ENCODE measurements at places on chromosomes 1 and 21.

DNA sequence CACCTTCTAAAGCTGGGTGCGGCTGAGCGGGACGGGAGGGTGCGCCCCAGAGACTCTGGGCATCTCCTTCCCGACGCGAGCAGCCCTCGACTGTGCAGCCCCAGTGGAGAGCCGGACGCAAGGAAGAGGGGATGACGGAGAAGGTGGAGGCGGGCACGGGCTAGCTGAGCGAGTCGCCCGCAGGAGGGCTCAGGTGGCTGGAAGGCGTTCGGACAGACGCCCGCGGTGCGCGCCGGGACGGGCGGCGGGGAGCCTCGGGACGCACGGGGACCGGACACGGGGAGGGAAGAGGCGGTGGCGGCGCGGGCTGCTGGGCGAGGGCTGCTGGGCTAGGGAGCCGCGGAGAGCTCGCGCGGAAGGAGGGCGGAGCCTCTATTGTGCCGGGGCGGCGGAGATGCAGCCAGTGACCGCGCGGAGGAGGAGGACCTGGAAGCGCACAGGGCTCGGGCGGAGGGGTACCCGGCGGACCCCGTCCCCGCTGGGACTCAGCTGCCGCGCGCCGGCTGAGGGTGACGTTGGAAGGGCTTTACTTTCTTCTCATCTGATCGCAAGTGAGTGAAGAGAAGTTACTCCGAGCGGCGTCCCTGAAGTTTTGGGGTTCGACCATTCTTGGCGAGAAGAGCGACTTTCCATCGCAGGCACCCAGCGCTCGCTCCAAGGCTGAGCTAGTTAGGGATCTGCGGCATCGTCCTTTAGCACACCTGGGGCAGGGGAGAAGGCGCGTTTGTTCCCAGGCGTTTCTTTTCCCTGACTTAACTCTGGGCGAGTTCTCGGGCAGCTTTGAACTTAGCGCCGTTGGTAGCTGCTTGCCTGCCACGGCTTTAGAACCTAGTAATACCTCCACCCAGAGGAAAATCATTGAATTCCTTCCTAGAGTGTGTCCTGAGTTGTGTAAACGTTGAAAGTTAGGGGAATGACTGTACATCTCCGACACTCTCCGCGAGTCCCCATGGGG lies at the start of gene OLFML2B:
OLFML2B (minus strand) TSS at position 323 of the 955 bp plus-strand sequence. CDS start 439 bp downstream, outside the sequence.
- peak; percentile 22 for DNase-seq

GRCh38 chr1:1118011-1118875 lies 2.4 kb upstream of the C1orf159 start:
- DNase-seq = no peak

GRCh38 chr1:167456524-167456923 lies 61.8 kb downstream of the CD247 start:
- no peak for DNase-seq

- DNase-seq = no peak
Observed at GRCh38 chr1:220655509-220655908, 34.7 kb upstream of the C1orf115 start.

GRCh38 chr1:232951180-232951579 lies 769 bp downstream of the NTPCR start:
- DNase-seq = no peak

DNA sequence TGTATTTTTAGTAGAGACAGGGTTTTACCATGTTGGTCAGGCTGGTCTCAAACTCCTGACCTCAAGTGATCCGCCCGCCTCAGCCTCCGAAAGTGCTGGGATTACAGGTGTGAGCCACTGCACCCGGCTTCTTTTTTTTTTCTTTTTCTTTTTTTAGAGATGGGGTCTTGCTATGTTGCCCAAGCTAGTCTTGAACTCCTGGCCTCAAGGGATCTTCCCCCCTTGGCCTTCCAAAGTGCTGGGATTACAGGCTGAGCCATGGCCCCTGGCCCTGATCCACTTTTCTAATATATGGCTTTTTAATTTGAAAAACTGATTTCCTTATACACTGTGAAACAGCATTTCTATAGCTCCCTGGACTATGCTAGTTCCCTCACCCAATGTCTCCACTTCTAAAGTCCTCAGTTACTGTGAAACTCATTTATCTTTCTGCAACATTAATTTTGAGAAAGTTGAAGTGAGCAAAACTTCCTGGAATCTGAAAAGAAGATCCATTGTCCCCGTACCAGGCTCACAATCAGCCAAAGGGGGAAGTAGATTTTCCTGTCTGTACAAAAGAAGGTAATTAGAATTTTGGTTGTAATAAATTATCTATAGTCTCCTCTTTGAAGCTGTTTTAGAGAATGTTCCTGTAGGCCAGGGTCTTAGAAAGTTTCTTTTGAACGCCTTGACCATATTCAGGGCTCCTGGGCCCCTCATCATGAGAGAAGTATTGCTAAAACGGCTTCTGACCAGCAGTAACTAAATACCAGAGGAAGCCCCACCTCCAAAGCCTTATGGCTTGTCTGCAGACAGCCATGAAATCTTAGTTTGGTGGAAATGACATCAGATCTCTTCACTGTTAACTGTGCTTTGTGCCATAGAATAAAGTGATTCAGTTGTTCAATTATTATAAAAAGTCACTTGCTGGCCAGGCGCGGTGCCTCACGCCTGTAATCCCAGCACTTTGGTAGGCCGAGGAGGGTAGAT lies 34.9 kb downstream of the DEGS1 start:
- no peak for DNase-seq

- no peak for DNase-seq
Observed at GRCh38 chr1:104706631-104707147, 957.0 kb downstream of the AMY1C start.

DNA sequence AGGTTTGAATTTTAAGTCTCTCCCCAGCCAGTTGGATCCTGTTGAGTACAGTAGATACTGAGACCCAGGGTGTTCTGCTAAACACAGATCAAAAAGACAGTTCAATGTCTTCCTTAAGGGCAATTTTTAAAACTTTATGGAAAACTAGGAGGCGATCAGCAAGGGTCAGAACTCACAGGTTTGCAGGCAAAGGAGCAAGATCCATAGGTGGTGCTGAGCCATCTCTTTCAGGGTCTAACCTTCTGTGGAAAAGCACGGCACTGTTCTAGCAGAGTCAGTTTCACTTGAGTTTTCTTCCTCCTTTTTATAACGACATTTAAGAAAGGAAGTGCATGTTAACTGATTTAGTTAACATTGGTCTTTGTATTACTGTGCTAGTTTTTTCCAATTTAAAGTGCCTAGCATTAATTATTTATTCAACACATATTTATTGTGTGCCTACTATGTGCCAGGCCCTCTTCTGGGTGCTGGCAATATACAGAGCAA lies at the start of gene CD84:
CD84 (minus strand) TSS at position 281 of the 486 bp plus-strand sequence; CDS start at position 222, 59 bp downstream.
- no peak for DNase-seq

GRCh38 chr1:234607109-234608024 lies 2.6 kb downstream of the IRF2BP2 start:
- DNase-seq = no peak

- DNase-seq = no peak
Observed at GRCh38 chr1:86649618-86650017, 54.8 kb upstream of the SH3GLB1 start.

DNA sequence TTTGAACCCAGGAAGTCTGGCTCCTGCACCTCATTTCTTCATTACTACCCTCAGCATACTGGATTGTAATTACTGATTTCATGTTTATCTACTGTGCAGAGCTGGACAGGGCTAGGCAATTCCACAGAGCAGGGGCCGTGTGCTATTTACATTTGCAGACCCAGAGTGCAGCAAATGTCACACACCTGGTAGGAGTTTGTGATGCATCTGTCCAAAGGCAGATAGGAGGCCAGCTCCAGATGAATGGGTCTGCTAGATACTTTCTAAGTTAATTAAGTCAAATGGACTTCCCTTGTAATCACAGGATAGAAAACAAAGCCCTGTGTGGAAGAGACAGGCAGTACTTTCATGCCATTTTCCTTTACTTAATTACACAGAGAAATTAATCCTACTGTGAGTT lies 46.2 kb downstream of the PGBD5 start:
- DNase-seq = no peak

DNA sequence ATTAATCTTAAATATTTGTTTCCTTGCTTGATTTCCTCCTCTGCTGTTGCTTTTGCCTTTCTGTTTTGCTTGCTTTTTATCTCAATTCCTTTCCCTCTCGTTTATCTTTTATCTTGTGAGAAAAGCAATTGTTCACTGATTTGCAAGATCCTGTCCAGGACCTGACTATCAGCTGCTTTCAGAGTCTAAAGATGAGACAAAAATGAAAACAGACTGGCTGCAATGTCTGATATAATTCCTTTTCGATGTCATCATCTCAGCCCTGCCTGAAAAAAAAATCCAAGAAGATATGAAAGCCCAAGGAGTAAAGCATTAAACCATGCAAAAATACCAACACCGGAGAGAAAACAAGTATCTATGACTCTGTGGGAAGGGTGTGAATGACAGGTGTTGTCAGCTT lies 225.5 kb downstream of the PATJ start:
- no peak for DNase-seq

DNA sequence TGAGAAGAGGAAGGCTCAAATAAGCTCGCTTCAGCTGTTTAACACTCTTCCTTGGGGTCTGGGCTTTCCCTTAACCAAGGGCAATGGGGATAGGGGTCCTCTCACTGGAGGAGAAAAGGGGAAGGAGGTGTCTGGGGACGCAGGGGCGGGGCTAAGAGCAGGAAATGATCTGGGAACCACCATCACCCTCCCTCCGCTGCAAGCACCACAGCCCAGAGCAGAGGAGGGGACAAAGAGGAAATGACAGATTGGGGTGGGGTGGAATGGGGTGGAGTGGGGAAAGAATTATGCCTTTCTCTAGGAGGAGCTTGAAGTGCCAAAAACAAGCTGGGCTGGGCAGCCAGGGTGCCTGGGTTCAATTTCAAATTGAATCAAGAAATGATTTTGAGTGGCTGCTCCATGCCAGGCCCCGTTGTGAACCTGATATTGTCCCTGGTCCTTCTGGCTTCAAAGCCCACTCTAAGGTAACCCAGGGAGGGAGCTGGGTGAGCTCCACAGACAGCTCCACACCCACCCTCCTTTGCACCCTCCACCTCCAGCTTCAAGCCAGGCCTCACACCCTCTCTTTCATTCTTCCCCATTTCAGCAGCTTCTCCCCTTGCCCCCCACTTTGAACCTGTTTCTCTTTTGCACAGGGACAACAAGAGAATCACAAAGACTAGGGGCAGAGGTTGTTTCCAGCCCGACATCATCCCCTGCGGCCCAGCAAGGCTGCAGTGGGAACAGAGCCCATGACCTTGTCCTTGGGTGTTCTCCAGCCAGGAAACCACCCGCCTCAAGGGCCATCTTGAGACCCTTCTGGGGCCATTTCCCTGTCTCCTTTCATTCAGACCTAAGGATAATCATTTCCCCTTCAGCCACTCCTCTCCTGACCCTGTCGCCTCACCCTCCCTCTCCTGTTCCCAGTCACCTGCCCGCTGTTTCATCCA lies 1.1 kb downstream of the ARHGAP30 start:
- peak; percentile 71 for DNase-seq

DNA sequence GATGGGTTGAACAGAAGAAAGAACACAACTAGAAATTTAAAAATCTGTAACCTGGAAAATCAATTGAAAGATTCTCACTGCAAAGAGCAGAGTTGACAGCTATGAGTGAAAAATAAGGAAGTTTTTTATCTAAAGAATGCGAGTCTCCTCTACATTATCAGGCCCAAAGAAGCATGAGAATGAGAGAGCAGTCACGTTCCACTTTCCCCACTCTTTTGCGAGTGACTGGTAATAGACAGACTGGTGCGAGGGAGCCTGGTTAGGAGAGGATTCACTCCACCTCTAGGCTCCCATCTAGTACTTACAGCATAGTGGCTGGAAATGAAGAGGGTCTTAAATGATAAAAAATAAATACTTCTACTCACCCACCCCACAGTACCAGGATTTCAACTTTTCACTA lies 52.0 kb downstream of the PRDX6 start:
- no peak for DNase-seq

GRCh38 chr1:111631502-111631901 lies 11.9 kb downstream of the RAP1A start:
- no peak for DNase-seq

DNA sequence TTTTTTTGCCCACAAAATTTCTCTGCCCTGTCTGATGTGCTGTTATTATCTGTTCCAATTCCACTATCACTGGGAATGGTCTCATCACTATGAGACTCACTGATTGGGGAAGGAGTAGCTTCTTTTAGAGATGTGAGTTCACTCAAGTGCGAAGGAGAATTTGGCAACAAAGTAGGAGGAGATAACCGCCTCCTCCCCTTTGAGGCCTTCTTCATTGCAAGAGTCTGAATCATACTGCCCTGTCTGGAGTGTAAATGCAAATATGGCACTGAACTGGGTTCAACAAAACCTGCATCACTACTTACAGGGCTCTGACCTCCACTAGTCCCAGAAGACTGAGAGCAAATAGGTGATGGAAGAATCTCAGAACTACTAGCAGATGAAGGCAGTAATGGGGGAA lies 83.4 kb downstream of the ASH1L start:
- no peak for DNase-seq

GRCh38 chr1:42783092-42783491 lies 1.7 kb upstream of the TMEM269 start:
- DNase-seq = no peak

- DNase-seq = no peak
Observed at GRCh38 chr21:28111151-28111619, 881.5 kb downstream of the LTN1 start.

GRCh38 chr1:172287208-172287607 lies 133.3 kb upstream of the C1orf105 start:
- DNase-seq = no peak

GRCh38 chr1:175054736-175055135 lies 12.9 kb upstream of the TNN start:
- no peak for DNase-seq

DNA sequence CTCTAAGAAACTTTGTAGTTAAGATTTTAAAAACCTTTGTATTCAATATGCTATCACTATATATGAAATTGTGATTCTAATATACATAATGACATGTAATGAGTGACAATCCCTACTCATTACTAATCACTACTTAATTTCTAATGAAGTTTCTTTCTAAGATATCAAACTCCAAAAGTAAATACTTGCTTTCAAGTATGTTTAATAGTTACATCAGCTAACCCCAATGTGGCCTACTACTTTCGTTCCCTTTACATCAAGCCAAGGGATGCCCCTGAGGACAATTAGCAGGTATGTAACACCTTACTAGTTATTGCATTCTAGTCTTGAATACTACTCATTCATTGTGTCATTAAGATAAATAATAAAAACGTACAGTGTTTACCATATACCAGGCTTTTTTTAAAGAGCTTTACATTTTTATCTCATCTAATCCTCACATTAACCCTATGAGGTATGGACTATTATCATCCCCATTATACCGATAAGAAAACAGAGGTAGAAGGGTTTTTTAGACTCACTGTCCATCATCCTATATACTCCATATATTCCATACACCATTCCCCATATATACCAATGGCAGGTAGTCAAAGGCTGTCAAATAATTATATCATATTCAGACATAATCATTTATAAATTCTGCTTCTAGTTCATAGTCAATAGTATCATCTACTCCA lies 4.2 kb downstream of the PPP1R15B start:
- DNase-seq = no peak
